ENCODE measurements at places on chromosomes 6 and 20. TPM values are rescaled to one million over a fixed set of nuclear protein-coding genes. Genes with fewer than 3 reads are reported as not detected.

SLC22A23 gene
- 29.7 TPM for total RNA-seq

UBE2J1 gene
- 95.6 TPM for total RNA-seq

GPR63 gene
- not detected for total RNA-seq

HLA-DQA2 gene
- not detected for total RNA-seq

ANKRD6 gene
- total RNA-seq = 7.5 TPM

BPIFB4 gene
- not detected for total RNA-seq

BTNL2 gene
- total RNA-seq = not detected

KAT14 gene
- 12.3 TPM for total RNA-seq

TBC1D20 gene
- total RNA-seq = 33.3 TPM

PROCR gene
- 351 TPM for total RNA-seq

PNPLA1 gene
- not detected for total RNA-seq

NSFL1C gene
- 38.5 TPM for total RNA-seq

CALHM6 gene
- total RNA-seq = 0.33 TPM

ZNF217 gene
- total RNA-seq = 24.1 TPM

PAX1 gene
- not detected for total RNA-seq

ADGB gene
- total RNA-seq = not detected

RIPOR2 gene
- total RNA-seq = 0.10 TPM

Measured in vein endothelial cell (primary cell).